Stromal cell of bone marrow (primary cell): ENCODE measurements at places on chromosomes 12 and 14.

- no peak for DNase-seq
These were observed 90.4 kb upstream of the SFSWAP start for GRCh38 chr12:131620520-131620919.

- DNase-seq = no peak
These were observed 64.1 kb downstream of the NELL2 start for GRCh38 chr12:44812062-44812461.

- DNase-seq = no peak
These were observed 69.9 kb downstream of the FOXN4 start for GRCh38 chr12:109239179-109239578.

DNA sequence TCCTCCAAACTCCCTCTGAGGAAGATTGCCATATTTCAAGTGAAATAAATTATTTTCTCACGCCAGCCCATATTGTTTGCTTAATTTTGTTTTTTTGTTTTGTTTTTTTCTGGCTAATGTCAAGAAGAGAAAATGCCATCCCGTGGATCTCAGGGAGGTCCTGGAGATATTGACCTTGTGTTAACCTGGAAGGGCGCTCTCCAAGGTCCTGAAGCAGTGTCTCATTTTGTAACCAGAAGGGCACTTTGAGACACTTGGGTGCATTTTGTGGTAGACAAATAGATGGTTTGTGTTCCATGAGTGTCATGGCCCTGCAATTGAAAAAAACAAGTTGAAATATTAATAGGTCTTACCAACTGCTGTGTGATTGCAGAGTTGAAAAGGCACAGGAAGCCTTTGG is 268.9 kb downstream of the SUDS3 start:
- DNase-seq = no peak

DNA sequence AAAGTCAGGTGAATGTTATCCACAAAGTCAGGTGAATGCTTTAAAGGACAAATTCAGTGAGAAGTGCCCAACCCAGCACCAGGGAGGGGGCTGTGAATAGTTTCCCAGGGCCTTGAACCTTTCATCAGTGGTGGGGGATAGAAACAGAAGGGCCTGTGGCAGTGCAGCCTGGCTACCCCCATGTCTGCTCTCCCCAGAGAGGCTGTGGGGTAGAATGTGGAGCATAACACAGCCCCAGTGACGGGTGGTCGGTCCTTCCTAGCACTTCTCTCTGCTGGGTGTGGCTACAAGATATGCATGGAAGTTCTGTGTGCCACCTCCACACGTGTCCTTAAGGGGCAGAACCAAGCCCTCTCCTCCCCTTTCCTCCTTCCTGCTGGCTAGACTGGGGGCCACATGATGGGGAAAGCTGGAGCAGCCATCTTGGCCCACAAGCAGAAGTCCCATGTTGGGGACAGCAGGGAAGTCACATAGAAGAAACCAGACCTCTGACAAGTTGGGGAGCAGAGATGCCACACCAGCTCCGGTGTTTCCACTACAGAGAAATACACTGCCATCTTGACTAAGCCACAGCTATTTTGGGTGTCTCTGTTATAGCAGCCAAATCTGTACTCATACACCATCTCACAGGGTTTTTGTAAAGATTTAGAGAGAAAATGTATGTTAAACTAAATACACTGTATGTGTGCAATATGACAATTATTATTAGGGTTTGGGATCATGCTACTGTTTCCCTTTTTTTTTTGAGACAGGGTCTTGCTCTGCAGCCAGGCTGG is 17.0 kb downstream of the RITA1 start:
- no peak for DNase-seq
